Kidney capillary endothelial cell (primary cell): ENCODE measurements at places on chromosomes 7 and 10.
A peak's percentile ranks its signal among the peaks of the same experiment; 100 is the strongest.

DNA sequence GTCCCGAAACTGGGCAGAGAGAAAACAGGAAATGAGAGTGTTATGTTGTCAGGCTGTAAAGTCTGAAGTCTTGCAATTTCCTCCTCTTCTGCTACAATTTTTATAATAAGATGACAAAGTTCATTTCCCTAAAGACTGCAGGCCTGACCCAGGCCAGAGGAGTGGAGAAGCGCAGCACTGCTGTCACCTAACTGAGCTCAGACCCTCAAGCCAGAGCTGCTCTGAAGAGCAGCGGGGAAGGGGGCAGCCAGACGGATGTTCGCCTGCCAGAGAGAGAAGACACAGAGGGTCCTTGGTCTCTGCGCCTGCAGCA is 12.6 kb upstream of the AOAH start:
- peak; percentile 4 for DNase-seq

- DNase-seq, result peak; percentile 45
Observed at GRCh38 chr10:77710759-77711682, 73.4 kb upstream of the KCNMA1 start.

DNA sequence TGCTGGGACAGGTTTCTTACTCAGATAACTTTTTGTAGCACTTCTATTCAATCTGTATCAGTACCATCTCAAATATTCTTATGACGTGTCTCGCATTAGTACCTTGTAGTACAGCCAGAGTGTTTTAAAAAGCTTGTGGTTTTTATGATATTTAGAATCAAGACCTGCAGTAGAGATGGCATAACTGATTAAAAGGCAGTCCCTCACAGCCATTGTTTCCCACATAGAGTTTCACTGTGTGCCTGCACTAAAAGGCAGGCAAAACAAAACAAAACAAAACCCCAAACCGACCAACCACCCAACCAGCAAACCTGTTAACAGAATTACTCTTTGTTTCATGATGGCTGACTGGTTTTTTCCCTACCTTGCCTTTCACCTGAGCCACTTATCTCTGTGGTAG is 221.3 kb upstream of the DGKB start:
- no peak for DNase-seq

DNA sequence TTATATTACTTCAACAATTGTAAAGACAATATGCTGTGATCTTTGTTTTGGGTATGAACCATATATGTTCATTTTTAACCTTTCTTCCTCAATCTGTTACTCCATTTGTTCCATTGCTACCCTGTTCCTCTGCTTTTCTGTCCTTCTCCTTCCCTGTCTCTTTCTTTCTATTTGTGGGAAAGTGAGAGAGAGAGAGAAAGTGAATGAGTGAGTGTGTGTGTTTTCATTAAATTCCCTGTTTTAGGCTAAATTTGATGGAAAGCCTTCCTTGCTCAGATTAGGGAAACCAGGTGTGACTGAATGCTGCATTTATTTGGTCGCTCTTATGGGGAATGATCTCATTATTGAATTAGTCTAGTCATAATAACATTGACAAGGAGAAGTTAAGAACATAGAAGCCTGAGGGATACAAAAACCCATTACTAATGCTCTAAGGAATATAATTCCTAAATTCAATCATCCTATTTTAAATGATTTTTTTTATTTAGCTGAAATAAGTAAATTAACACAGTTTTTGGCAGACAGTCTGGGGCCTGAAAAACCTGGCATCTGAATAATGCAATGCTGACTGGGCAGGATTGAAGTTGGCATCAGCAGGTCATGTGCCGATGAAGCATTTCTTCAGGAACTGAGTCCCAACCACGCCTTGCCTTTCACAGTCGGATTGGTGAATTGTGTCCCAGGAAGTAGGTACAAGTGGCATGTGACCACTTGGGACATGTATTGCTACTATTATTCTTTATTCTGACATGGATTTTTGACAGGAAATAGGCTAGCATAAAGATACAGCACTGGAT is 117.6 kb upstream of the LRGUK start:
- DNase-seq, result no peak

DNA sequence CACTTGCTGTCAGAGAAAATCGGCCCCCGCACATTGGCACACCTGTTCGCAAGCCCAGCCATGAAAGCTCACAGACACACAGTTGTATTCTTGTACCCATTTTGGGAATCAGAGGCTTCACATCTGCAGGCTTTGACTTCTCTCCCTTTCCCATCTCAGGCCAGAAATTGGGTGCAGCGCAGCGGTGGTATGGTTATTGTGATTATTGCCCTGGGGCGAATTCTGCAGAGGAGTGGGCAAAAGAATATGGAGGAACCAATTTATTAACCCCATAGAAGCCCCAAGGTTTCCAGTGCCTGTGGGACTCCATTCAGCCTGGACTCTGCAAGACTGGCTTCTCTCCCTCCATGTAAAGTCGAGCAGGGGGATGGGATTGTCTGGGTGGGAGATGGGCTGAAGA is 14.0 kb downstream of the TLX1 start:
- DNase-seq, result no peak

DNA sequence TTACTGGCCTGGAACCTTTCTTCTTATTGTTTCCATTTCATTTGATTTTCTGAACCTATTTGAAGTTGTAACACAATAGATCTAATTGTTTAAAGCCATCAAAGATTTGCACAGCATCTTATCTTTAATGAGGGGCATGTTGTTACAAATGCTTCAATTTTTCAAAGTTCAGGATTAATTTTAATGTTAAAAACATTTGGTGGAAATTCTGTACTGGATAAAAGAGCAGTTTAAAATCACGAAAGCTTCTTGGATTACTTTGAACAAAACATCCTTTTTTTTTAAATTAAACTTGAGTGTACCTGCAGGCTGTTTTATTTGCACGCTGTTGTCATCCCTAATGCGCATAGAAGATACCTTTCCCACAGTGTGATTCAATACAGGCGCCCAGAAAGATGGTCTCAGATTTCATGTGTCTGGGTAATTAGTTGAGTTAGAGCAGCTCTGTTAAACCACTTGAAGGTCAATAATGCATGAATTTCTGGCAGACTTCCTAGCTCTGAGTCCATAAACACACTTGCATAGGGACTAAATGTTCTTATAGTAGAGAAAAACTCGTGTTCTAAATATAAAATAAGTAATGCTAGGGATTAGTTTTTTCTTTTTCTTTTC is 29.3 kb upstream of the DDX50 start:
- DNase-seq, result no peak

DNA sequence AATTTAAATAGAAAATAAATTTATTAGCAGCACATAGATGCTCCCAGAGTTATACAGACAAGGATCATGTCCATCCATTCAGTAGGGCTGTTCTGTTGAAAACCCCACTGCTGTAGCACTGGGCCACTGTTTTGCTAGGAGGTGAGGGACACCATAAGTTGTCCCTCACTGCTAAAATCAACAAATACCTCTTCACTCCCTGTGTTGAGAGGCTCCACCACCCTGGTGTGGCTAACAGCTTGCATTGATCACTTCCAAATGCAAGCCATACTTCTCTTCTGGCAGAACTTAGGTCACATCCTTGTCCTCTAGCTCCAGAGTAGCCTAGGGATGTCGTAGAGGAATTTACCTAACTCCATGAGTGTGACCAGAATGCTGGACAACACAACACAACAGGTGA is 55.4 kb downstream of the MDFIC start:
- DNase-seq, result no peak

- DNase-seq, result no peak
Observed at GRCh38 chr10:124628676-124629021, 115.5 kb downstream of the FAM53B start.

GRCh38 chr10:9437131-9437530 is 1382.6 kb downstream of the GATA3 start:
- no peak for DNase-seq
